Transverse colon (tissue), 4 donors: ENCODE measurements at places on chromosomes 6 and 20. TPM values are rescaled to one million over a fixed set of nuclear protein-coding genes. Genes with fewer than 3 reads are reported as not detected.
A peak's percentile ranks its signal among the peaks of the same experiment; 100 is the strongest.

- DNase-seq, result no peak
Measured at GRCh38 chr6:112626468-112627082, 279.4 kb downstream of the RFPL4B start.

- DNase-seq, result no peak
Measured at GRCh38 chr20:60056407-60057122, 98.3 kb downstream of the CDH26 start.

GRCh38 chr6:11212664-11213063 is 19.8 kb downstream of the NEDD9 start:
- no peak for DNase-seq

- DNase-seq, result no peak
Measured at GRCh38 chr6:73704260-73704659, 8.3 kb downstream of the CD109 start.

DNA sequence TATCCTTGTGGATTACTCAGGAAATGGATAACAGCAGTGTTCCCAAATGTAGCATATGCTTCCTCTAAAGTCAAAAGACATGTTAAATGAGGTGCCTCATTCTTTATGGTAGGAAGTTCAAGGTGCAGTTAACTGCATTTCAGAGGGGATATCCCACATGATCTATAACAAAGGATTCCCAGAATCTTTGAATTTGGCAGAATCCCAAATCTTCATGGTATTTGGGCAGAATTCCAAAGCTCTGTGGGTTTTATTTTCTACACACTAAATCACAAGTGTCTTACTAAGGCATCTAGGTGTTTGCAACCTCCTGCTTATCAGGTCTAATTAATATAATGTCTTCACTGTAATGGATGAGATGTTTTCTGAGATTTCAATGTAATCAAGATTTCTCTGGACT is 364.3 kb upstream of the MAN1A1 start:
- DNase-seq, result no peak

DNA sequence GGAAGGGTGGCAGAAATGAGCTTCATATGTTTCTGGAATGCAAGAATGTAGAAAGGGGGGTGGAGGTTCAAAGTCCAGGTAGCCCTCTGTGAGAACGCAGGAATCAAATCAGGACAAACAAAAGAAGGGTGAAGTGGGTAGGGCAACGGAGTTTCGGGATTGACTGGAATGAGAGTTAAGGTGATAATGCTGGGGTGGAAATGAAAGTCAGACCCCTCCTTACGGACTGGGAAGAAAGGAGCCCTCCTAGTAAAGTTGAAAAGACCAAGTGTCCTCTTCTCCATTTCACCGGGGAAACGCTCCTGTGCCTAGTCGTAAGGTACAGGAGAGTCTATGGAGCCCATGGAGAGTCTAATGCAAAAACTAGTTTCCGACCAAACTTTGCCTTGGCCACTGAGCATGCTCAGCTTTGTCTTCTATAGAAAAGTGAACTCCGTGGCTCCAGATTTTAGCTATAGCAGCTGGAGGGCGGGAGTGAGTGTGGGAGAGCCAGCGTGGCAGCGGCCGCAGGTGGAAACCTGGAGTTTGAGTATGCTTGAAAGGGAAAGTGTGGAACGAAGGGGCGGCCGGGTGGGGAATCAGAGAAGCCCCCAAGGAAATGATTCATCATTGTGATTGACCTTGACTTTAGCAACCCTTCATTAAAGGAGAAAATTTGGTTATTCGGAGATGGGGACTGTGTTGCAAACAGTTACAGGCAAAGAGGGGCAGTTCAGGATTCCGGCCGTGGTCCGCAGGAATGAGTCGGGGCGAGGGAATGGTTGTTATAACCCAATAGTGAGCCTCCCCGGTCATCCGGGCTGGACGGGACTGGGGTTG is 1.3 kb upstream of the LRRC1 start:
- peak; percentile 70 for DNase-seq

DNA sequence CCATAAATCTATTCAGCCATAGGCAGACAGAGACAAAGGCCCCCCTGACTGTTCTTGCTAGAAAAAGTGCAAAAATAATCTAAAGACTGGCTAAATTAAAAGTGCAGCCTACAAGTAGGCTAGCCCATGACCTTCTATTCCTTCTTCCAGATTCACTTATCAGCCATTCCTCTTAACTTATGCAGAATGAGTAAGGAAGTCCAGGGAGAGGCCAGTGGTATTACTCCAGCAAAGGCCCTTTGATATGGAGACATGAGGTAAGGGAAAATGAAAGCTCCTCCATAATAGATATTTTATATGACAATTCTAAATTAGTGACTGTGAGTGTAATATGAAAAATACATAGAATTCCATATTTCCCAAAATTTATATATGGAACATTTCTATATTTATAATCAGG is 199.4 kb downstream of the TBC1D32 start:
- DNase-seq, result no peak

DNA sequence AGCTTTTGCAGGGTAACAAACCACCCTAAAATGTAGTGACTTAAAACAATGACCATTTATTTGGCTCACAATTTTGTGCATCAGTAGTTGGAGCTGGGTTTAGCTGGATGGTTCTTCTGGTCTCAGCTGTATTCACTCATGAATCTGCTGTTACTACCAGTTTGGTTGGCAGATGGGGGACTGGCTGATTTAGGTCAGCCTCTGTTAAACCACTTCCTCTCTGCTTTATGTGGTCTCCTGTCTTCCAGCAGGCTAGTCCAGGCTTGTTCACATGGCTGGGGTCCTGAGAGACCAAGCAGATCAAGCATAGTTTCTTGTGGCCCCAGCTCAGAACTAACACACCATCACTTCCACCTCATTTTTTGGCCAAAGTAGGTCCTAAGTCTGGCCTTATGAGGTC is 67.2 kb upstream of the LAMP5 start:
- DNase-seq, result no peak

DNA sequence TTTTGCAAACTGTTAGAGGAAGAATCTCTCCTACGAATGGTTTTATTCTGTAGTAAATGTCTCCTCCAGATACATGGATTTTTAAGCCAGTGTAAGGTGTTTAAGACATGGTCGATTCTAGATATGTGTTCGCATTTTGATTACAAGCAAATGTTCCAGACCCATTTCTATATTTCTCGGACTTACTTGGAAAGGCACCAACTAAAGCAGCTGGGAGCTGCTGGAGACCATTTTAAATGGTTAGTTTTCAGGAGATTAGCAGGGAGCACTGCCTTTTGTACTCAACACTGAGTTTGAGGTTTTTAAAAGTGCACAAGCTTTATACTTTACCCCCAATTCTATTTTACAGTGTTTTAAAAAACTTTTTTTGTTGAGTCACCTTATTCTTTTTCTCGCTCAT is 857.0 kb downstream of the KIF16B start:
- DNase-seq, result no peak

The TNFRSF6B gene
- 34.4 TPM for total RNA-seq

The BHLHE23 gene
- total RNA-seq, result not detected

The LCA5 gene
- total RNA-seq, result 2.2 TPM

The DZANK1 gene
- total RNA-seq, result 1.2 TPM

The NFKBIL1 gene
- 20.6 TPM for total RNA-seq

The SUPT3H gene
- total RNA-seq, result 2.2 TPM
